ENCODE measurements at places on chromosomes 5 and 9.

- no peak for DNase-seq
- H3K4me3 ChIP-seq, result no peak overlapping the region
- H3K36me3 ChIP-seq, result no peaks in the 10 kb centered on the region
- no peaks in the 10 kb centered on the region for H3K4me1 ChIP-seq
These were observed 119.5 kb upstream of the PLCXD3 start for GRCh38 chr5:41629897-41630296.

GRCh38 chr5:143074414-143074996 lies 304.3 kb downstream of the ARHGAP26 start:
- no peaks in the 10 kb centered on the region for H3K27me3 ChIP-seq
- H3K36me3 ChIP-seq, result no peaks in the 10 kb centered on the region
- DNase-seq, result no peak
- no peaks in the 10 kb centered on the region for H3K4me1 ChIP-seq
- H3K4me3 ChIP-seq, result no peak overlapping the region

GRCh38 chr9:124313940-124314339 lies 56.2 kb downstream of the NEK6 start:
- H3K27ac ChIP-seq, result no peak overlapping the region
- no peak overlapping the region for H3K4me3 ChIP-seq
- no peak for DNase-seq
- no peaks in the 10 kb centered on the region for H3K27me3 ChIP-seq
- no peaks in the 10 kb centered on the region for H3K4me1 ChIP-seq

- no peak overlapping the region for H3K4me3 ChIP-seq
- H3K4me1 ChIP-seq, result no peaks in the 10 kb centered on the region
- H3K36me3 ChIP-seq, result no peaks in the 10 kb centered on the region
These were observed 273.1 kb downstream of the GABRB2 start for GRCh38 chr5:161273410-161273809.

Measured in body of pancreas (tissue), 4 donors.